GM18507 (cell line): ENCODE measurements at places on chromosomes 16 and 17.

DNA sequence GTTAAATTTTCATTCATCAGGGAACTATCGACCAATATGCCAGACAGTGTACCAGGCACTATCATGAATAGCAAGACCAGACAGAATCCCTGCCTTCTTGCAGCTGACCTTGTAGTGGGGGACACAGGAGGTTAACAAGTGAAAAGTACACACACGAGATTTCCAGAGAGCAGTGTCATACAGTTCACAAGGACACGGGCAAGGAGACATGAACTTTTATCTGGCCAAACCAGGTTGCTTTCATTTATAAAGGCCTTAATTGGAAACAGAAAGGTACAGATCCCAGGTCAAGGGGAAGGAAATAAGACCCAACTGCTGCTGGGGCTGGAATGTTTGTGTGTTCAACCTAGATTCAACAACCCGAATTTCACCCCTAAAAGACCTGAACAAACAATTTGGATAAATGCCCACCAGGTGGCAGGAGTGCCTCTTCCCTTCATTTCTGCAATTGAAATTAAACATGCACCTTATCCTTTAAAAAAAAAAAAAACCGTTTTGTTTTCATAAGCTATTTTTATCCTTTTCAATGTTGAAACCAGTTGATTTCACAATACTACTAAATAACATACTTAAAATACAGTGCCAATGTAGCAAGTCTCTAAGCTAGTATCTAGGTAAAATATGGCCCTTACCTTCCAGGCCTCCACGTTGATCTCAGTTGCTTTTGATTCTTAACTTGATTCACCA lies 65.9 kb downstream of the EMP2 start:
- peak; percentile 14 for DNase-seq

GRCh38 chr17:75457047-75457654 lies 716 bp downstream of the TMEM94 start:
- DNase-seq: no peak

DNA sequence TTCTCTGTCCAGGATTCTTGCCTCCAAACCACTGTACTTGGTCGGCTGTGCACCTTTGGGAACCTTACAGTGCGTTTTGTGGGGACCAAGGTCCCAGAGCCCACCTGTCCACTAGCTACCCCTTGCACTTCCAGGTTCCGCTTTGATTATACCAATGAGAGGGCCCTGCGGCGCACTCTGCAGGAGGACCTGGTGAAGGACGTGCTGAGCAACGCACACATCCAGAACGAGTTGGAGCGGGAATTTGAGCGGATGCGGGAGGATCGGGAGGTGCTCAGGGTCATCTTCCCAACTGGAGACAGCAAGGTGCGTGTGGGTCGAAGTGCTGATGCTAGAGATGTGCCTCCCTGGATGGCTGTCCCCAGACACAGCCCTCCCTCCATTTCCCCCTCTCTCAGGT lies 18.8 kb downstream of the POLR2A start:
- no peak for DNase-seq

DNA sequence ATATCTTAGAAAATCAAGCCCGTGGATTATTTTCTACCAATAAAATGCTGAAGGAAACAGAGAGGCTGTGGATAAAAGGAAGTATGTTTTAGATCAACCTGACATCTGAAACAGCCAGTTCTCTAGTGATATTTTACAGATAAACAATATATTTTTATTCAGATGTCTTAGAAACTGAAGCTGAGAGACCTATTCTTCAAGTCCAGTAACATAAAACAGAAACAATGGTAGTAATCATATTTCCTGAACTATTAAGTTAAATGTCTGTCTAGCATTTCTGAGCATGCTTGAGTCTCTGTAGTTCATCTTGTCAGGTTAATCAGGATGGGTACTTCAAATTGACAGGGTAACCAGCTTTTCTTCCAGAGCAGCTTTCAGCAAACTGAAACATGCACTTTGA lies 449.6 kb upstream of the TOM1L1 start:
- DNase-seq: no peak

DNA sequence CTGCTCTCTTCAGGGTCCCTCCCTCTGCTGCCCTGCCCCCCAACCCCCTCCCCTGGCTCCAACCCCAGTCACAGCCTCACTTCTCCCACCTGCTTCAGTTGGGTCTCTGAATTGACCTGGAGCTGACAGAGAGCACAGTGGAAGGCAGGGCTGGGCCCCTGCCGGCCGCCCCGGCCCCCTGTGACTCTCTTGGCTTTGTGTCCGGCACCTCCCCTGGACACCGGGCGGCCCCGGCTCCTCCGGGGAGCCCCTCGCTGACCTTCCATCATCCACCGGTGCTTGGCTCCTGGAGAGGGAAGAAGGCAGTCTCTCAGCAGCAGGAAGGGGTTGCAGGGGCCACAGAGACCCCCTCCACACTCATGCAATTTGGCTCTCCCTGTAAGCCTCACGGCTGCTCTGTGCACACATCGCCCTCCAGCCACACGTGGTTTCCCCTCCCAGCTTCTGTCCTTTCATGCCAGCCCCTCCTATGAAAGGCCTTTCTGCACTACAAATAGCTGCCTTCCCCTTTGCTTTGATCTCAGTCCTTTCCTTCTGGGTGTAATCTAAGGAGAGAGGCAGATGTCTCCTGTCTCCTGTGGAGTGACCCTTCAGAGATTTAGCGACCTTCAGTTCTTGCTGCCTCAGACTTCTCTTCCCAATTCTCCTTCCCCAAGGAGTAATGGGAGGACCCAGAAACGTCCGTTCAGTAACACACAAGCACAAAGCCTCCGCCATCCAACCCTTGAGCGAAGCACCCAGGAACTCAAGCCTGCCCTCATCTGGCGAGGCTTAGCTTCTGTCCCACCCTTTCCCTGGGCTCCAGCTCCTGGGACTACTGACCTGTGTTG lies 8.3 kb downstream of the NKIRAS2 start:
- DNase-seq: no peak

DNA sequence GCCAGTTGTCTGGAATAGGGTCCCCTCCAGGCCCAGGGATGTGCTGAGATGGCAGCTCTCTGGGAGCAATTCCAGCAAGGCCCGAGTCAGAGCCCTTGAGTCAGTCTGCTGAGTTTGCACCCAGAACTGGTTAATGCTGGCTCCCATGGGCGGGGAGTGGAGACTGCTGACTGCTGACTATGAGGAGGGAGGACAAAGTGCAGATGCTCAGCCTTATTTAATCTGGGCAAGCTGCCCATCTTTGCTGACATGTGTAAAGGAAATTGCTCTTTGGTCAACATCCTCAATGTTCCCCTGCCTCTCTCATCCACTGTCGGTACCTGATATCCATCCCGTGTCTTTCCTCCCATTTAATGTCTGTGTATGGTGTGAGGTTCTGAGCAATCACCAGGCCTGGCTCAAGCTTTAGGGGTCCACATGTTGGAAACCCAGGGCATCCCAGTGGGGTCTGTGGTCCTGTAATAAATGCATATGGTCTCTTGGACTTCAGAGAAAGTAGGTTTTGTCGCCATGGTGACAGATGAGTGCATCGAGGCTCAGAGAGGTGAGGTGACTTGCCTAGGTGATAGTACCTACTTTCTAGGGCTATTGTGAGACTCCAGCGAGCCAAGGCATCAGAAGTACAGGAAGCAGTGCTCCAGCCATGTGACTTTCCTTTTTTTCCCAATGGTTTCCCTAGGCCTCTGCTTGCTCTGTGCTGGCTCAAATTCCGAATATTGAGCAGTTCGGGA lies 20.0 kb upstream of the RNF135 start:
- no peak for DNase-seq

DNA sequence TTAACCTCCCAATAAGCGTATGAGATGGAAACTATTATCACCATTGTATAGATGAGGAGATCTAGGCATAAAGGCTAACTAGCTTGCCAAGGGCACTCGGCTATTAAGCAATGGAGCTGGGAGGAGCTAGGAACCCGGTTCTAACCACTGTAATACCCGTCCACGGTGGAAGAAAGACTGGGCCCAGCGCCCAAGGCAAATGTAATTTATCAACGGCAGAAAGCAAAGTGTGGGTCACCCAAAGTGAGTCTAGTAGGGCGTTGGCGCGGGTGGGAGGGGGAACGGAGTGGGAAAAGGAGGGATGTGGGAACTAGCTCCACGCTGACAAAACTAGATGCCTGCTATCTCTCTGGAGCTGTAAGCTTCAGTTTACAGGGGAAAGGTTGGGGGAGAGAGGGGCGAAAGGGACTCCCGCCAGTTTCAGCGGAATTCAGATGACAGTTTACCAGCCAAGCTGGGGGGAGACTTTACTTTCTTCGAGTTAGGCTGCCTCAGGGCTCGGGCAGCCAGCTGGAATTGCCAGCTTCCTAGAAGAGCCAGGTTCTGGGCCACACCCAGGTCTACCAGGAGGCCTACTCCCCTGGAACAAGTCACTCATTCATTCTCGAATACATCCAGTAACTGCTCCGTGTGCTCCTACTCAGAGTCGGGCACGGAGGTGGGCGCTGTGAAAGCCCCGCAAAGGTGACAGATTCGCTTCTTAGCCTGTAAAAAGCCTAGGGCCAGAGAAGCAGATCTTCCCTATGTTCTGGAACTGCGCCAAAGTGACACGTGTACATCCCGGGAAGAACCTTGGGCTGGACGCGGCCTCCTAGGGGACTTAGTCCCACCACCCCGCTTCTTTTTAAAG lies 837 bp downstream of the LRRC59 start:
- DNase-seq: no peak

DNA sequence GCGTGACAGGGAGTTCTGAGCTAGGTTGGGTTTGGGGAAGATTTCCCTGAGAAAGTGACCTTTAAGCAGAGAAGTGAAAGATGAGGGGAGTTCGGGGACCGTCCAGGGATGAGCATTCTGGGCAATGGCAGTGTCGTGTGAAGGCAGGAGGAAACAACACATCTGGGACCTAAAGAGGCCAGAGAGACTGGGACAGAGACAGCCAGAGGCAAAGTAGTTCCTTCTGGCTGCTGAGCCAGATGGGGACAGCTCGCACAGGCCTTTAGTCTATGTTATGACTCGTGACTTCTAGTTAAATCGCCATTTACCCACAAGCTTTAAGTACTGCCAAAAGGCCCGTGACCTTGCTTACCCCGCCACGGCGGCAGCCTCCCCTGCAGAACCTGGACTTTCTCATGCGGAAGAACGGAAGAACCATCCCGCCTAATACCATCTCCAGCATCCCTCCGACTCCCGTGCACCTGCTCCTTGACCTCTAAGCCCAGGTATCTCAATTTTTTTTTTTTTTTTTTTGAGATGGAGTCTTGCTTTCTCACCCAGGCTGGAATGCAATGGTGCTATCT lies 8.5 kb upstream of the MED11 start:
- no peak for DNase-seq

- no peak for DNase-seq
These were observed 480.1 kb downstream of the SOX9 start for GRCh38 chr17:72600934-72601333.

DNA sequence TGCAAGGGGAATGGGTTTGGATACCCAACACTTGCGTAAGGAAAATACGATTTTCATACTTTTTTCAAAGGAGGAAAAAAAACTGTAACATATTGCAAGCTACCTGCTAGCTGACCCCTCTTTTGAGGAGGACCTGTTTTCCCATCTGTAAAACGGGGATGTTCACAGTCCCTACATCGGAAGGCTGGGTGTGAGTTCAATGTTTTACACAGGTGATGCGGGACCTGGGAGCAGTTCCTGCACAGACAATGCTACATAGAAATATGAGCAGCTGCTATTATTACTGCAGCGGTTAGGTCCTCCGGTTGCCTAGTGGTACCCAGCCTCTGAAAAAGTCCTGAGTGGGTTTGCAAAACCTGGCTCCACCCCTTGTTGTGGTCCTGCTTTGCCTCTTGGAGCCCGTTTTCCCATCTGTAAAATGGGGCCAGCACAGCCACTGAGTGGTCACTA lies 3.5 kb downstream of the SOCS1 start:
- no peak for DNase-seq

GRCh38 chr16:17845031-17845430 lies 374.3 kb upstream of the XYLT1 start:
- no peak for DNase-seq

GRCh38 chr16:62149631-62150030 lies 113.4 kb upstream of the CDH8 start:
- DNase-seq: no peak

- no peak for DNase-seq
These were observed 27.5 kb downstream of the MPP2 start for GRCh38 chr17:43879723-43880419.

- no peak for DNase-seq
These were observed 1465.0 kb upstream of the GOT2 start for GRCh38 chr16:60199150-60199549.

- DNase-seq: no peak
These were observed 299.8 kb upstream of the SALL1 start for GRCh38 chr16:51450909-51451308.

GRCh38 chr16:84043486-84044117 lies 1.0 kb upstream of the SLC38A8 start:
- no peak for DNase-seq

DNA sequence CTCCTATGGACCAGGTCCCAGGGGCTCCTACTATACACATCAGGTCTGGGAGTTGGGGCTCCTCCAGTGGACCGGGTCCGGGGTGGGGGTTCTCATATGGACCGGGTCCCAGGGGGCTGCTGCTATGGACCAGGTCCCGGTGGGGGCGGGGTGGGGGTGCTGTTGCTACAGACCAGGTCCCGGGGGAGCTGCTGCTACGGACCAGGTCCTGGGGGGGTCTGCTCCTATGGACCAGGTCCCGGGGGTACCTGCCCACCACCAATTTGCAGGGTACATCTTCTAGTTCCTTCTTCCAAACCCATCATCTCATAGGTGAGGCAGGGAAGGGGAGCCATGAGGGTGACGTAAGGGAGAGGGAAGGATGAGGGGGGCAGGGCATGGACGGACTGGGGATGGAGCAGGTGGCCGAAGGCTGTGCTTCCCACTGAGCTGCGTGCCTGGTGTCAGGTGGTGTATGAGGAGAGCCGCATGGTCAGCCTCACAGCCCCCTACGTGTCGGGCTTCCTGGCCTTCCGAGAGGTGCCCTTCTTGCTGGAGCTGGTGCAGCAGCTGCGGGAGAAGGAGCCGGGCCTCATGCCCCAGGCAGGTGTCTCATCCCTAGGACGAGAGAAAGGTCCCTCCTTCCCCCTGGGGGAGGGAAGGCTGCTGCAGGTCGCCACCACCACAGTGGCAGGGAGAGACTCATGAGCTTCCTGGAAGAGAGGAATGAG lies 6.6 kb downstream of the ENDOV start:
- no peak for DNase-seq

DNA sequence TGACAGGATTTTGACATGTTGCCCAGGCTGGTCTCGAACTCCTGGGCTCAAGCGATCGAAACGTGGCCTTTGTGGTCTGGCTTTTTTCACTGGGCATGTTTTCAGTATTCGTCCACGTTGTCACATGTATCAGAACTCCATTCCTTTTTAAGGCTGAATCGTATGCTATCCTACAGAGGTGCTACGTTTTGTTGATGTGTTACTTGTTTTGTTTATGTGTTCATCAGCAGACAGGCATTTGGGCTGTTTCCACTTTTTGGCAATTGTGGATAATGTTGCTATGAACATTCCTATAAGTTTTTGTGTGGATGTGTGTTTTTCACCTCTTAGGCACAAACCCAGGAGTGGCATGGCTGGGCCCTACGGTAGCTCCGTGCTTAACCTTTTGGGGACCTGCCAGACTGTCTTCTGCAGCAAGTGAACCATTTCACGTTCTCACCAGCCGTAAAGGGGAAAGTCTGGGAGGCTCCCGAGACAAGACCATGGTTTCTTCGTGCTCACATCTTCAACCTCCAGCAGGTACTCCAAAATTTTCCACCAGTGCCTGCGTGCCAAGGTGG lies 26.9 kb downstream of the ADCY9 start:
- no peak for DNase-seq
